PC-3 (cell line): ENCODE measurements at places on chromosomes 4 and X.

- DNase-seq, result no peak
These were observed 64.1 kb downstream of the USP46 start for GRCh38 chr4:52595001-52595400.

GRCh38 chr4:163755013-163755412 lies 260.5 kb downstream of the TMA16 start:
- DNase-seq, result peak; percentile 51

GRCh38 chr4:68589790-68590189 lies 13.7 kb upstream of the UGT2B17 start:
- DNase-seq, result peak; percentile 49

- DNase-seq, result no peak
These were observed 16.6 kb downstream of the FRMPD3 start for GRCh38 chrX:107465932-107466620.

- DNase-seq, result no peak
These were observed 45.6 kb downstream of the SMC1A start for GRCh38 chrX:53376888-53377287.

GRCh38 chrX:16239211-16239610 lies 71.9 kb downstream of the MAGEB17 start:
- DNase-seq, result peak; percentile 88

DNA sequence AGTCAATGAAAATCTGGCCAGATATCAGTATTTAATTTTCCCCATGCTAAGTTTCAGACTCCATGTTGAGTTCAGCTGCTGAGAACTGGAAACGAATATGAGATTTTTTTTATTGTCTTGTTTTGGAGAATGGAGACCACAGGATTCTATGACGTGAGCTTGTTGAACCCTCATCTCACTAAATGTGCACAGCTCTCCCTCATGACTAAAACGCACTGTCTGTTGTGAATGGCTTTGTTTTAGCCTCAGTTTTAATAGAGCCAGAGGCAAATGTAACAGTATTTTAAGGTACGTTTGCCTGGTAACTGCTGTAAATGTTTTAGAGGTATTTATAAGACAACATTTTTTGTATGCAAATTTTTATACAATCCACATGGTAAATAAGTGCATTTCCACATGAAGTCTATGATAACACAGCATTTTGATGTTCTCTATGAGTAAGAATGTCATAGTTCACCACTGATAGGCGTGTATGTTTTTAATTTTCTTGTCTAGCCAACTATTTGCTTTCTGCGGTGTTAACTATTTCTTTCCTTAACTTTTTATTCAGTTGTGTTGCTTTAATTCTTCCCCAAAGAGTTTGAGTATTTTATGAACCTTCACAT lies 1159.3 kb upstream of the TENM3 start:
- no peak for DNase-seq
